ENCODE measurements at places on chromosomes 6 and 20.

- no peak for DNase-seq
Observed at GRCh38 chr6:163579111-163579879, 164.8 kb downstream of the QKI start.

DNA sequence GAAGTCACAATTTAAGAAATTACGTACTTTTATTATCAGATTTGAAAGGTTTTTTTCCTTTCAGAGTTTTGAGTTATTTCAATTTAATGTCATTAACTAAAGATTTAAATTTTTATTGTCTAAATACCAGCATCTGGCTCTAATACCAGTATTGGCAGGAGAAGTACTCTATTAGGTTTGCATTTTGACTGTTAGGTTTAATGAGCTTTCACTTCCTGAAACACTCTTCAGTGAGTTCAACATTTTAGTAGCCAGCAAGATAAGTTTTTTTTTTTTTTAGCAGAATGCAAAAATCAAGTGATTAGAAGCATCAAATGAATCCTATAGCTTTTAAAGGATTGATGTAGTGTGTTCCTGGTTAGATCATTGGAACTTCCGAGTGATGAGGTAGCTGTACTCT lies 34.0 kb upstream of the SCGN start:
- no peak for DNase-seq

- DNase-seq, result peak; percentile 33
Observed at GRCh38 chr20:63082308-63082938, 75.7 kb upstream of the BHLHE23 start.

- no peak for DNase-seq
Observed at GRCh38 chr6:148523048-148523447, 180.4 kb downstream of the SASH1 start.

DNA sequence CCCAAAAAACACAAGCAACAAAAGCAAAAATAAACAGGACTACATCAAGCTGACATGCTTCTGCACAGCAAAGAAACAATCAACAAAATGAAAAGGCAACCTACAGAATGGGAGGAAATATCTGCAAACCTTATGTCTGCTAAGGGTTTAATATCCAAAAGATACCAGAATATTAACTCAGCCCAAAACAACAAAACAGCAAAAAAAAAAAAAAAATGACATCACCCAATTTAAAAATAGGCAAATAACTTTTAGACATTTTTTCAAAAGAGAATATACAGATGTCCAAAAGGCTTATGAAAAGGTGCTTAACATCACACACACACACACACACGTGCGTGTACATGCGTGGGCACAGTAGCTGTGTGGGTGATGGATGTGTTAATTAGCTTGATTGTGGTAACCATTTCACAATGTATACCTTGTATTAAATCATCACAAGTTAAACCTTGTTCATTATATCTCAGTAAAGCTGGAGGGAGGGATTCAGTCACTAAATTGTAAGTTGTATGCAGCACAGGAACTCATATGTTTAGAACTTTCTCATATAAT lies 52.4 kb downstream of the QKI start:
- no peak for DNase-seq

- no peak for DNase-seq
Observed at GRCh38 chr6:19454721-19455392, 382.3 kb upstream of the ID4 start.

- no peak for DNase-seq
Observed at GRCh38 chr20:24776755-24777271, 172.3 kb upstream of the CST7 start.

DNA sequence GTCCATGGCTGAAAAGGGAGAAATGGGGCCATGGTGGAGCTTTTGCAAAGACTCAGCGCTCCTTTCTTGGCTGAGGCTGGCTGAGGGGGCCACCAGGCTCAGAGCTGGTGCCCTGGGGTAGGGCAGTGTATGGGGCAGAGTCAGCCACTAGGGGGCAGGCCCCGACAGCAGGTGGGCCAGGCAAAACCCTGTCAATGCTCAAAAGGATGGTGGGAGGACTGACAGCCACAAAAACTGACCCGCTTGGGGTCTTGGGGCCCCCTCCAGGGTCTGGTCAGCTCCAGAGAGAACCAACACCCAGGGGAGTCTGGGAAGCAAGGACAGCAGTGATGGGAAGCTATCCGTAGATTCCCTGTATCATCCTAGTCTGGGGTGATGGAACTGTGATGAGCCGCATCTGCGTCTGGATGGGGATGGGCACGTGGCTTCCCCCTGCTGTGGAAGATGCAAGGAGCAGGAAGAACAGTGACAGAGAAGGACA lies 306.9 kb downstream of the DHX35 start:
- DNase-seq, result peak; percentile 67

DNA sequence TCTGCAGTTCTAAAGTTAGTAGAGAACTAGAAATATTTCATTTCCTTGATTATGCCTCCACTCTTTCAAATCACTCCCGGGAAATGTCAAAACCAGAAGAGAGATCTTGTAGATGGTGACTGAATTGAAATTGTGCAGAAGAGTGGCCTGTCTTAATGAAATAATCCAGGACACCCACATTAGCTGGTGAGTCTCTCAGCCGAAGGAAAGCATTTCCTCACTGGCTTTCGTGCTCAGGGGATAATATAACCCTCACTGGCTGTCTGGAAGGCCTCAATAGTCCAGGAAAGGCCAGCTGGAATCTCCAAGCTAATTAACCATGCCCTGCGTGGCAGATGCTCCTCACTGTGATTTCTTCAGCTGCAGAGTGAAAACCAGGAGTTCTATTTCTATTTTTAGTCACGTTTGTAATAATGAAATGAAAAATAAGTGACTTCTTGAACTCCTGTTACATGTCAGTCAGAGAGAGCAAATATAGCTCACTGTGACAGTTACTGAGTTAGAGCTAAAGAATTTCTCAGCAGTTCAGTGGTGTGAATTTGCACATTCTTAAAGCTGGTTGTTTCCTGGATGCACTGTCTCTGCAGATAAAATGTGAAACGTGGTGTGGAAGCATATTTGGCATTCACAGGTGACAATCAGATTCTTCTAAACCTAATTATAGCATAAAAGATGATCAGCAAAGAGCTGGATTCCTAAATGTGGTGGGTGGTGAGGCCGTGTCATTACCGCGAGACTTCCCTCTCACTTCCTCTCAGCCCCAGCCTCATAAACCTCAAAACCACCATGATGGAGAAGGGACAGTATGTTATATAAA lies 211.7 kb downstream of the LMBRD1 start:
- peak; percentile 9 for DNase-seq

DNA sequence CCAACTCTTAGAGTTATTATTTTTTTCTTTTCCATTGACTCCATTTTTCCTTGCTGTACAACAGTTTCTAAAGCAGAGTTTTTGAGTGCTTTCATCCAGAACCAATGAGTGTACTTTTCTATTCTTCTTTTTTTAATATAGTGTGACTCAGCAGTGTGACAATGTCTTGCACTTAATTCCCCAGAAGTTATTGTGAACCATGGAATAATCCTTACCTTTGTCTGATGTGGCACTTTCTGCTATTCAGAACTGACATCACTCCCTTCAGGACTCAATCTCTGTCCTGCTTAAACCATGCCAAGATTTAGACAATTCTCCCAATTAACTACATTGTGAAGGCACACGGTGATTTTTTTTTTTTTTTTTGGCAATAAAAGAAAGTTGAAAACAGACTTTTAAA lies 41.5 kb downstream of the GRIK2 start:
- no peak for DNase-seq

DNA sequence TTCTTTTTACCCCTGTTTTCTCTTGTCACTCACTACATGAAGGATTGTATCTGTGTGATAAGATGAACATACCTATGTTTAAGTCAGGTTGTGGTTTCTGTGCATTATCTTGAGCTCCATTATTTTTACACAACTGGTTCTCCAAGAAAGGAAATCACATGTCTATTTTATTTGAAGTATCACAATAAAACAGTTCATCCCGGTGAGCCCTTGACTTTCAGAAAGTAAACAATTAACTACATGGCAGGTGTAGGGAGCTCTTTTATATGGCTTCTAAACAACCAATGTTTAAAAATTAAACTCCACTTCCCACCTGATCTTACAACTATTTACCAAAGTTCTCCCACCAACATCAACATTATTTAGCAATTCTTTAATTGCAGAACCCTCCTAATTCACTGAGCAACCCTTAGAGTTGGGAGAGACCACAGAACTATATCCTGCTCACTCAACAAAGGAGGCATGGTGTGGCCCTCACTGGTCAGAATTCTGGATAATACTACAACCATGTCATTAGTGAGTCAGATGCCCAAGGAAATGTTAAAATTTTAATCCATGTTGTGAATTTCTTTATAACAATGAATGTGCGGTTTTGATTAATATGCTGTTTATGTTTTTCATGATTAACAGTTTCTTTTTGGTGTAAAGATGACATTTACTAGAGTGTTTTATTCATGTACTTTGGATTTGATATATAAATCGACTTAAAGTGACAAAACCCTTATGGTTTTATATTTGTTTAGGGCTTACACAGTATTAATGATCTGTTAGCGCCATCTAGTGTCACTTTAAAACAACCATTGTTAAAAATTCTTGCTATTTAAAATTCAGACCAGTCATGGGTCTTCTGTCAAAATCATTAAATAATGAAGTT lies 50.0 kb upstream of the SCGN start:
- no peak for DNase-seq

DNA sequence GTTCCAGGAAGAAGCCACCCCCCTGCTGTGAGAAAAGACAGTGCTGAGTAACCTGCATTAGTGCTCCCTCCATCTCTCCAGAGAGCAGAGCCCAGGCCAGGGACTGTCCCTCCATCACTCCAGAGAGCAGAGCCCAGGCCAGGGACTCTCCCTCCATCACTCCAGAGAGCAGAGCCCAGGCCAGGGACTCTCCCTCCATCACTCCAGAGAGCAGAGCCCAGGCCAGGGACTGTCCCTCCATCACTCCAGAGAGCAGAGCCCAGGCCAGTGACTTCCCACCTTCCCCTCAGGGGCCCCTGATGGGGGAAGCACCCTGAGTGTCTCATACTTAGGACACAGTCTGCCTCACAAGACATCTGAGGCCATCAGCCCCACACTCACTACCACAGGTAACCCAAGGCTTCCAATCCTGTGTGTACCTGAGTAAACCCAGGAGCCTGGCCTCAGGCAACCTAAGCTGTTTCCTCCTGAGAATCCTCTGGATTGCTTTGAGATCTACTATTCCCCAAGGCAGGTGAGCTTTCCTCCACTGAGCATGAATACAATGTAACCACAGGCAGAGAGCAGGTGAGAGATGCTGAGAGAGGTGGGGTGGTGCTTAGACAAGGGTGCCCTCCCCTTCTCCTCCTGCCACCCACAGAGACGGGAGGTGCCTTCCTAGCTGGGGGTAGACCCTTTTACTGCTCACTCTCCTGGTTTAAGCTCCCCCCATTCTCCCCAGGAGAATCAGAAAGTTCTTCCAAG lies 4.9 kb downstream of the TBXT start:
- peak; percentile 66 for DNase-seq

DNA sequence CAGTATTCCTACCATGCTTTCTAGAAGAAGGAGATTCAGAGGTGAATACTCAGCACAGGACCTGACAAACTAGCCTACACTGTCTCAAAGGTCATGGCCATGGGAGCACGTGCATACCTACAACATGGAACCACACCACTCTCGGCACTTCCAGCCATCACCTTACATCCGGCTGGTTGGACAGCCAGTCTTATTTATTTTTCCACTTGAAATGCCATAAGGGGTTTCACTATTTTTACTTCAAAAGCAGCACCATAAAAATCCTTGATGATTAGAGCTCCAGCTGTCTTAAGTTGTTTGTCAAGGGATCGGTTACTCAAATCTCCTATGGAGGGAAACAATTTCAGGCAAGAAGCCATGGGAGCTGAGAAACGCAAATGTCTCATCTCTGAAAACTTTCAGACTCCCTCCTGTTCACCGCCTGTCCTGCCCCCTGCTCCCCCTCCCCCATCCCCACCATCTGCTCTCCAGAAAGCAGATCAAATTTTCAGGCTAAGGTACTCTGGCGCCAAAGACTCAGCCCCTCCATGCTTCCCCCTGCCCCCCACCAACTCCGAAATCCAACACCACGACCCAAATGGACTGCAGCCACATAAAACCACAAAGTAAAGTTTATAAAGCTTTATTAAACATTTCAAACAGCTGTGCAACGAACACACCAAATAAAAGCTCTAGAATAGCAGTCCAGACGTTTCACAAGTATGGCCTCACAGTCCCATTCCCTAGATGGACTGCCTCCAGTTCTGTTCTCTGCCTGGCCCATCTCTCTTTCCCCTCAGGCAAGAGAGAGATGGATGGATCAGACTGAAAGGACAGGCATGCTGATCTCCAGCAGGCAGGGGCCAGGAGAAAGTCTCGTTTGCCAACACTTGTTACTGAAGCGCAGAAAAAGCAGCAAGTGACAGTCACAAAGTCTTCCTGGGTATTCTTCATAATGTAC lies 4.0 kb upstream of the NNAT start:
- no peak for DNase-seq

DNA sequence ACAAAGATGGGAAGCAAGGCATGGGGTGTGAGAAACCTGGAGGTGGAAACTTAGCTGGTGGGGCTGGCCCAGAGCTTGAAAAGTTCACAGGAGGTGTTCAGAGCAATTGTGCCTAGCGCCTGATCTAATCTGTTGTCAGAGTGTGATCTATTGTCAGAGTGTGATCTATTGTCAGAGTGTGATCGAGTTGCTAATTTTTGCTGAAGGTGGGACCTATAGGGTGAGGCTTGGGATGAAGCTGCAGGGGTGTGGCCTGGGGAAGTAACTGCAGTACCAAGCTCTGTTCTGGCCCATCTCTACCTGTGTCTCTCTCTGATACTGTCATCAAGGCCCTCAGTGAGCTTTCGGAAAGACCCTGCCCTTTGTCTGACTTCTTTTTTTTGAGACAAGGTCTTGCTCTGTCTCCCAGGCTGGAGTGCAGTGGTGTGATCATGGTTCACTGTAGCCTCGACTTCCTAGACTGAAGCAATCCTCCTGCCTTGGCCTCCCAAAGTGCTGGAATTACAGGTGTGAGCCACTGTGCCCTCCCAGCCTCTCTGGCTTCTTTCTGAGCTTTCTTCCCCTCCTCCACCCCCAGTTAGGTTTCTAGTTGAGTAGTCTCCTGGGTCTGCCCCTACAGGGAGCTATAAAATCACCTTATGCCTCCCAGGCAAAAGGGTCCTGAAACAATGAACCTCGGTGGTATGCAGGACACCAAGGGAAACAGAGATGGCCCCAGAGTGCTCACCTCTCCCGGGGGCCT lies 150.8 kb upstream of the RNF24 start:
- DNase-seq, result no peak

GRCh38 chr20:21344206-21344900 lies 41.2 kb downstream of the XRN2 start:
- DNase-seq, result no peak

- no peak for DNase-seq
Observed at GRCh38 chr6:119148825-119149525, 70.5 kb upstream of the FAM184A start.

DNA sequence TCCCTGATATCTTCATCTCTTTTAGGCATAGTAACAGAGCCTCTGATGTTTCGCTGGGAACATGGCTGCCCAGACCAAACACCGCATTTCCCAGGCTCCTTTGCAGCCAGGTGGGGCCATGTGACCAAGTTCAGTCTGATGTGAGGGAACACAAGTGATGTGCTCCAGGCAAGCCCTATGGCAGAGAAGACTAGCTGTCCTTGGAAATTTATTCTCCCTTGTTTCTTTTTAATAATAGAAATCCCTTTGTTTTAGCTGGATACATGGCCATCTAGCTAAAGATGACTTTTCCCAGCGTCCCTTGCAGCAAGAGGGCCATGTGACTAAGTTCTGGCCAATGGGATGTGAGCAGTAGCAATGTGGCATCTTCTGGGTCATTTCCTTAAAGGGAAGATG lies 30.8 kb downstream of the SLC2A10 start:
- DNase-seq, result no peak
